Large intestine (tissue), 12 donors: ENCODE measurements at places on chromosomes 1 and 21. TPM values are rescaled to one million over a fixed set of nuclear protein-coding genes. Genes with fewer than 3 reads are reported as not detected.

DNA sequence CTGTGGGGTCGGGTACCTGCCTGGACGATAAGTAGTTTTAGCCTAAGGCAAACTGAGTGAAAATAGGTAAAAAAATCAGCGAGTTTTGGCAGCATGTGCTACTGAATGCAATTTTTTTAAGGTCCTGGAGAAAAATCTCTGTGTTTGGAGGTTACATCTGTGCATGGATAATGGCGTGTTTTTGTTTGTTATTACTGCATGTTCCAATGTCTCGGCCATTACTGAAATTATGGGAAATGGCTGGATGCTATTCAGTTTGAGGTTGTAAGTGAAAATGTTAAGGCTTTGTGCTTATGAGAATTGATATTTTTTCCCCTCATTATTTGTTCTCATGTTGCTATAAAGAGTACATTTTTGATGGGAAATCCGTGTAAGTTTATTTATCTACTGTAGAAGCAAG lies 441.7 kb downstream of the PRDM2 start:
- no peak for DNase-seq

DNA sequence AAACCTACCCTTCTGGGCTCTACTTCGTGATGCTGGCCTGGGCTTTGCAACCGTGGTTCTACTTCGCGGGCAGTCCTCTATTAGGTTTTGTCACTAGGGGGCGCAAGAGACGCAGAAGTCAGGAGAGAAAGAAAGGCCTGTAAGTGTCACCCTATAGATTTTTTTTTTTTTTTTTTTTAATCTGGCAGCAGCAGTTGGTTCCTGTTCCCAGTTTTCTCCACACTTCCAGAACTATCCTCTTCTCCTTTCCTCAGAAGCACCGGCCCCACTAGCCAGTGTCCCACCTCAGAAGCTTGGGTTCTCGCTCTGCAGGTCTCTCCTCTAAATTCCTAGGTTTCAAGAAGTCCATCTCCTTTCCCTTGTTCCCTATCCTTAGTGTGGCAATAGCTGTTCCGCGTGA lies 9.1 kb upstream of the LCE2D start:
- peak; percentile 42 for DNase-seq

GRCh38 chr21:36959020-36959835 lies 7.2 kb downstream of the HLCS start:
- no peak for DNase-seq

DNA sequence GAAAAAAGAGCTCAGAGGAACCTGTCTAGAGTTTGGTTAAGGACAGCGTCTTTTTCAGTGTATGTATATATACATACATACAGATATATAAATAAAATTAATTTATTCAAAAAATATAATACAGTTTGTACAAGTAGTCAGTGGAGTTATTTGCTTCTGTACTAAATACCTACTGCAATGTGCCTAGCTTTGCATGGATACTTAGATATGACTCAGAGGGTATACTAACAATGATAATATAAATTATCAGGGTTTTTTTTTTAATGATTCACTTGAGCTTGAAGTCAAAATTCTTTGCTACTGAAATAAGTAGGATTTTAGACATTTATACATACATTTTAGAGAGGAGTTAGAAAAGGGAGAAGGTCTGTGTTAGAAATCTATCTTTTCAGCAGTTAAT lies 117.9 kb downstream of the PHTF1 start:
- DNase-seq: no peak

GRCh38 chr1:229535230-229535629 lies 23.3 kb downstream of the ABCB10 start:
- no peak for DNase-seq

DNA sequence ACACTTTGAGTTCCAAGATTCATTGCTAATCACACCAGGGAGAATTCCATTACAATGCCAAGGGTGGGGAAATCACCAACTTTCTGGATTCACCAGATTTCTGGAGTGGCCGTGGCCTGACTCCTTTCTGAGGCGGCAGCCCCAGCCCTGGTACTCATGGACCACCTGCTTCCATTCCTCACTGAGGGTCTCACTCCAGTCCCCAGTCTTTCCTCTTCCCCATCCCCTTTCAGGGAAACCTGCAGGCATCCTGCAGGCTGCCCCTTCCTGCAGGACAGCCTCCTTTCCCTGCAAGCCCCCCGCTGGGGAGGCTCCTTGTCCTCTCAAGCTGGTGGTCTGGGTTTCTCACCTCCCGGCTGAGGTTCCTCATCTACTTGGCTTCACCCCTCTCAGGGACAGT lies 12.7 kb upstream of the CDK18 start:
- DNase-seq: no peak

- DNase-seq: no peak
Measured at GRCh38 chr1:240145120-240145519, 53.4 kb downstream of the FMN2 start.

DNA sequence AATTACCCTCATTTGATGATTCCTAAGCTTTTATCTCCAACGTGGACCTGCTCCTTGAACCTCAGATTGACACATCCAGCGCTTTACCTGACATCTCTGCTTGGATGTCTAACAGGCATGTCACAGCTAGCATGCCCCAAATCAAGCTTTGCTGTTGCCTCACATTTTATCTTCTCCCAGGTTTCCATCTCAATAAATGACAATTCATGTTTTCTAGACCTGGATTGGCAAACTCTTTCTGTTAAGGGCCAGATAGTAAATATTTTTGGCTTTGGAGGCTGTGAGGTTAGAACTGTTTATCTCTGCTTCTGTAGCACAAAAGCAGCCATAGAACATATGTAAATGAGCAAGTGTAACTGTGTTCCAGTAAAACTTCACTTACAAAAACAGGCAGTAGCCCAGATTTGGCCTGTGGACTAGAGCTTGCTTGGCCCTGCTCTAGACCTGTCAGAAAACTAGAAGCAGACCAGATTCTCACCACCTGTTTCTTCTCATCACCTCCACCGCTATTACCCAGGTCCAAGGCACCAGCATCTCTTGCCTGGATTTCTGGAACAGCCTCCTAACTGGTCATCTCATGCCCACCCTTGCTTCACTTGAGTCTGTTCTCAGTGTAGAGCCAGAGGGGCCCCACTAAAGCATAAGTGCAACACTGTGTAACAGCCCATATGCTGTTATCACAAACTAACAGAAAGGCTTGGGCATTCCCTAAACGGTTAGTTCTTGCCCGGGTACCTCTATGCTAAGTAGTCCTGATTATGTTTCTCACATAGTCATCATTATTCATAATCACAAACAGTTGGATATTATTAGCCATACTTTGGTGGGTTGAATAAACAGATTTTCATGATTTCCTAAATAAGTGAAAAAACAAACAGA lies 42.3 kb downstream of the UBE4B start:
- peak; percentile 43 for DNase-seq

DNA sequence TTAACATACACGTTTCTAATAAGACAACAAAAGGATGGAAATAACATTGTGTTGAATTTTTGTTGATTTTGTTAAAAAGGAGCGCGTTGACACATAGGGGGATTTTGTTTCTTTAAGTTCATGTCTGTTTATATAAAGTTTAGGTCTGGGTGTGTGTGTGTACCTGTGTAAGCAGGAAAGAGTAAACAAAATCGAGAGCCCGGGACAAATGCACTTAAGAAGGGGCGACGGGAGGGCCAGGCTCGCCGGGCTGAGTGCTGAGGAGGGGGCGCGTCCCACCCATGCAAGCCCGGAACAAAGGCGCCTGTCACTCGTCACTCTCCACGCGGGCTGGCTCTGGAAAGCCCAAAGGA lies 28.8 kb upstream of the TRIM17 start:
- DNase-seq: no peak

- DNase-seq: no peak
Measured at GRCh38 chr1:63607322-63607721, 14.1 kb downstream of the PGM1 start.

GRCh38 chr1:195965475-195965874 lies 642.8 kb downstream of the KCNT2 start:
- no peak for DNase-seq

DNA sequence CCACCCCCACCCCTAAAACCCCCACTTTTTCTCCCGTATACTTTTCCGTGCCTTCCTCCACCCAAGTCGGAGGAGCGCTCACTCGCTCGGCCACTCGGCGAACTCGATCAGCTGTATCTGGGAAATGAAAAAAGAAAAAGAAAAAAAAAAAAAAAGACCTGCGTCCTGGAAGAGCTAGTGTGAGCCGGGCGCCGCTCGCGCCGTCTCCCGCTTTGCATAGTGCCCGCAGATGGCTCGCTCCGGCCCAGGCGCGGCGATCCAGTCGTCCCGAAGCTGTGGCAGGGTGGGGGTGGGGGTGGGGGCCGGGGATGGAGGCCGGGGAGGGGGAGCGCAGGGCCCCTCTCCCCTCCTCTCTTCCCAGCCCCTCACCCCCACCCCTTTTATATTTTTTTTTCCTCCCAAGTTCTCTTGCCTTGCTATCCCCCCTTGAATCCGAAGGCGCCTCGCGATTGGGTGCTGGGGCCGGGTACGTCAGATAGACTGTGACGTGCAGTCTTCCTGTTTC lies 299 bp upstream of the PROX1 start:
- DNase-seq: peak; percentile 42

DNA sequence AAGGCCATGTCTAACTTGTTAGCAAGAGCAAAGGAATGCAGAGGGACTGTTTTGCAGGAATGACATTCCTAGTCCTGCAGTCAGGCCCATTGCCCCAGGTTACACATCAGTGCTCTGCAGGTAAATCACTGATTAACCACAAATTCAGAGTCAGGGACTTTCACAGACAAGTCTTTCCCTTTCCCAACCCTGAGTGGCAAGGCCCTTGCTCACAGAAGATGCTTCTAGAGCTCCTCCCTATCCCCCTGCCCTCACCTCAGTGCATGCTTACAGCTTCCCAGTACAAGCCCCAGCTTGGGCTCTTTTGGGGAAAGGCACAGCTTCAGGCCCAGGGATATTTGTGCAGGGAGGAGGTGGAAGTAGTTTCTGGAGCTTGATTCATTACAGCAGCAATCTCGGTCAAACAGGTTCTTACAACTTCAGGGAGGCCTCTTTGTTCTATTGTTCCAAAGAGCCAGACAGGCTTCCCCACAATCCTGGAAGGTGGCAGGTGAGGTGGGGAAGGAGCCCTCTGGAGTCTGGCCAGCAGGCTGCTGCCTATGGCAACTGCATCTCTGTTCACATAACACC lies 53.9 kb downstream of the CASQ2 start:
- peak; percentile 81 for DNase-seq

GRCh38 chr1:7120863-7121621 lies 335.8 kb downstream of the CAMTA1 start:
- DNase-seq: no peak

- DNase-seq: no peak
Measured at GRCh38 chr1:39637361-39637760, 2.1 kb downstream of the HEYL start.

DNA sequence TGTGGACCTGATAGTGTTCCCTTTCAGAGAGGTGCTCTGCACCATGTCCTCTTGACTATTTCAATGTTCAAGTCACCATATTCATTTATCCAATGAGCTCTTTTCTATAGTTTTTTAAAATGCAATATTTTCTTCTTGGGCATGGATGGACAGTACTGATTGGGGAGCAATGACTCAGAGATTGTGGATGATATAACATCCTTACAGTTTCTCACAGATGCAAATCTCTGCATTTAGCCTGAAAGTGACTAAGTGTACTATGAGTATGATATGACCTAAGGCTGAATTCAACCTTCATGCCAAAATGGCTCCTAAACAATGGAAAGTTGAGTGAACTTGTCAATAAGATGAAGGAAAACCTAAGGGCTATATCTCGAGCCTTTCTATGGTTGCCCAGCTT lies 36.5 kb downstream of the C4BPA start:
- no peak for DNase-seq

DNA sequence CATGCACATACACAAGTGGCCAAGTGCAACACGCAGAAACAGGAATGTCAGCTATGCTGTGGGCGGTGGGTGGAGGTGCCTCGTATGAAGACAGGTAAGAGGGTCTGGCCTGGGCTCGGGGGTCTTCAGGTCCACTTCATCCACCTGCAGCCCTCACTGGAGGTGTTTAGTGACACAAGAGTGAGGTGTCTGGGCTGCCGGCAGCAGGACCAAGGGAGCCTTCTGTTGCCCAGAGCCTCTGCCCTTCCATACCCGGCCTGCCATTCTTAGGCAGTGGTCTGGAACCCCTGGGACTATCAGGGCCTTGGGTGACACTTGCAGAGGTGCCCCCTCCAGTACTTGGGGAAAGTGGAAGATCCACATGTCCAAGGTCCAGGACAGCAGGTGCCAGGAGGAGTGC lies 21.7 kb upstream of the ACTRT2 start:
- no peak for DNase-seq

DNA sequence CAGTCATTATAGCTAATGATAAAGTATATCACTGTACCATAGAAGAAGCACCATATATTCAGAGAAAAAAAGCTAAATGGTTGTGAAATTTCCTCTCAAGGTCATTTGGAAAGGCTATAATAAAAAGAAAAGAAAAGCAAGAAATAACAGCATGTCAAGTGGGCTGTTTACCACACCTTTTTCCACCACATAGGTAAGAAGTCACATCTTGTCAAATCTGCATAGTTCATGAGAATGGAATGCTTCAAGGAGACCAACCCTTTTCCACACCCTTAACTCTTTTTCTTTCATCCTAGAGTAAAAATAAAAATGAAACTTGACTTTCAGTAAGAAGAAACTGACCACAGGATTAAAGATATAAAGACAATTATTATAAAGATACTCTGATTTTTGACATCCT lies 91.2 kb downstream of the ATP6V1G3 start:
- DNase-seq: no peak

DNA sequence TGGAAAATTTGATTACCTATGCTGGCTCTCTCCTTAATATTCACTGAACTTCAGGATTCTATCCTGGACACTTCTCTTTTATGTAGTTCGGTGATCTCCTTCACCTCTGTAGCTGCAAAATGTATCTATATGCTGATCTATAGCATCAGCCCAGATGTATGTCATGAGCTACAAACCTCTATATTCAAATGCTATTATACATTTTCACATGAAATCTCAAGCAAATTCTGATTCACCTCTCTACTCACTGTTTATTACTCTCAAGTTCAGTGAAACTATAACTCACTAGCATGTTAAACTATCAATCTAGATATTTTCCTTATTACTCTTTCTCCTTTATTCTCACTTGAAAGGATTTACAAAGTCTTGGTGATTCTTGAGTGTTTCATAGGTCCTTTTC lies 52.2 kb downstream of the PTPRC start:
- no peak for DNase-seq

GRCh38 chr21:14251336-14251735 lies 35.4 kb downstream of the RBM11 start:
- DNase-seq: no peak

DNA sequence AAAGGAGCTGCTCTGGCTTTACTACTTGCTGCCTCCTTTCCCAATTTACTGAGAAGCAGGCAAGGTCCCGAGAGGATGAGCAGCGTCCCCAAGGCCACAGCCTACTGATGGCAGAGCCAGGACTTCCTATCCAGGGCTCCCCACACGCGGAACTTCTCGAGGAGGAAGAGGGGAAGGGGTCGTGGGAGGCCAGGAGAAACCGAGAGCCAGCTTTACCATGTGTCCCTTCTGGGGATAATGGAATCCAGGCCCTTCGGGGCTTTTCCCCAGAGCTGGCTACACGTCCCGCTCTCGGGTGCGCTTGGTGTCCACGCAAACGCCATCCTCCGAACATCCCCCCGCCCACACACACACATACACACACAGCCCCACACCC lies 4.3 kb upstream of the CCN1 start:
- no peak for DNase-seq

The FMO1 gene
- polyA plus RNA-seq: 123 TPM

The PLA2G2D gene
- 0.18 TPM for polyA plus RNA-seq

The SLAMF1 gene
- 0.91 TPM for polyA plus RNA-seq

The KRTAP13-3 gene
- not detected for polyA plus RNA-seq

The SYT6 gene
- polyA plus RNA-seq: 0.76 TPM

The C1orf94 gene
- not detected for polyA plus RNA-seq

The ARMH1 gene
- 2.8 TPM for polyA plus RNA-seq

The SLC45A1 gene
- polyA plus RNA-seq: 2.0 TPM

The TRIM67 gene
- 1.1 TPM for polyA plus RNA-seq
